ENCODE measurements at places on chromosomes 4 and X.
A peak's percentile ranks its signal among the peaks of the same experiment; 100 is the strongest.

- DNase-seq: no peak
Observed at GRCh38 chr4:113691676-113692075, 69.9 kb downstream of the CAMK2D start.

DNA sequence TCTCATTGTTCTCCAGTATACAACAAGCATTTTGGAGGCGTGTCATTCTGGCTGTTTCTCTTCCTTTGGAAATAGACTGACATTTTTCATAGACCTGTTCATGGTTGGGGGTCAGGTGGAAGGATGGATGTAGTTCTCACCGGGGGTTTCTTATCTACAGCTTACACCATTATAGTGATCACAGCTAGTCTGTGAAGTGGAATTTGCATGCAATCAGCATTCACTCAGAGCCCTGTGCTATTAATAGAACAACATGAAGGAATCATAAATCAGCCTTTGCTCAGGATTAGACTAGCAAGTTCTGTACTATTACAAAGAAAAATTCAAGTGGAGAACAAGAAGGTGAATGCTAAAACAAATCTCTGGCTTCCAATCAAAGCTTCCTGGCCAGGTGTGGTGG is 132.6 kb upstream of the PUDP start:
- DNase-seq: no peak

DNA sequence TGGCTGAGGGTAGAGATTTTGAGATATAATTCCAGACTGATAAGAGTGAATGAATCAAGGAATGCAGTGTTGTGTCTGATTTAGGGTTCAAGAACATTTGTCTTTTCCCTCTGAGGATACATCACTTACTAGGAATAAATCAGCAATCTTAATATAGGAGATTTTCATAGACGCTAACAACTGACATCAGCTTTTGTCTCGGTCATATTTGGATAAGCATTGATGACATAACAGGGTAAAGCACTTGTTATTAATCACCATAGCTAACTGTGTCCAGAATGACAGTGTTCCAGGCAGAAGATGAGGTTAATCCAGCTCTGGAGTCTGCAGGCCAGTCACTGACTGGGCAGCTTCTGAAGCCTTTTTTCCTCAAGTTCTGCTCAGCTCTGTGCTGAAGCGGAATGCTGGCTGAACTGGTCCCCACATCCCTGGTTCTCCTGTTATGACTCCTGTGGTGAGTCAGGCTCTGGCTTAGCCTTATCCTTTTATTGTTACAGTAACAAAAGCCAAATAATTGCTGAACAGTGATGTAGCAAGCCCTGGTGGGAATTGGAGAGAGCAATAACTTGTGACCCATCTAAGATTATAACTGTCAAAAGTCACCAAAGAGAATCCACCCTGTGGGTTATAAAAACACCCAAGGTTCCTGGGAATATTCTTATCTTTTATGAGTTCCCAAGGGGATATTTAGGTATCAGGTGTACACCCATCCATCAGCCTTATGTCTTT is 41.8 kb downstream of the FNIP2 start:
- peak; percentile 63 for DNase-seq

- DNase-seq: peak; percentile 7
Observed at GRCh38 chrX:10922159-10922558, 189.0 kb upstream of the HCCS start.

DNA sequence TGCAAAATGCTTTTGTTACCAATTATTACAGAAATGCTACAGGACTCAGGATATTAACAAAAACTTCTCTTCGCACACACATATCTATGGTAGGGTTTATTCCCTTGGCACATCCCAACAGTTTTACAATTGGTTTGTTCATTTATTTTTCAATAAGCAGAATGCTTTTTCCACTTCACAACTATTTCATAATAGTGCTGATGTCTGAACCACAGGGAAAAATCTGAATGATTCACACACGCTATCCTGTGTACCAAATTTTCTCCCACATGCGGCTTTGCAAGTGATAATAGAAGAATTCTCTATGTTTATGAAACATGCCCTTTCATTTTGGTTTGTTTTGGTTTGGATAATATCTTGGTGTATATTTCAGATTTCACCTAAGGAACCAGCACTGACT is 725.7 kb upstream of the TENM3 start:
- no peak for DNase-seq

GRCh38 chr4:40055511-40055862 is 1.2 kb upstream of the N4BP2 start:
- no peak for DNase-seq

GRCh38 chrX:109760209-109760921 is 27.3 kb upstream of the ACSL4 start:
- no peak for DNase-seq

DNA sequence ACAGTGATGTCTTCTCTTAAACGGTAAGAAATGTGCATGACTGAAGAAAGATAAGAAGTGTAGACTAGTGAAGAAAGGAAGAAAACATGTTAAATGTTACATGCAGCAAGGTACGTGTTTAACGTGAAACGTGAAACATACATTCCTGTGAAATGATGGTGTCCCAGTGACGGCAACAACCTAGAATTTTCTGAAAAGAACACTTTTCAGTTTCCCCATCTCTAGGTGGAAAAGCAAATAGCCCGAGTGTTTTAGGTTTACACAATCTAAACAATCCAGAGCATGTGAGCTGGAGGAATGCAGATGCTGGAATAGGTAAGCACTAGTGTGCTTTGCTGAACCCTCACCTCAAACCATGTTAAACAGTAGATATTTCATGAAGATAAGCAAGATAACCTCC is 60.7 kb downstream of the CLNK start:
- no peak for DNase-seq

- no peak for DNase-seq
Observed at GRCh38 chr4:145935253-145936141, 3.1 kb downstream of the ZNF827 start.

- DNase-seq: no peak
Observed at GRCh38 chr4:71570492-71570891, 213.4 kb downstream of the GC start.

DNA sequence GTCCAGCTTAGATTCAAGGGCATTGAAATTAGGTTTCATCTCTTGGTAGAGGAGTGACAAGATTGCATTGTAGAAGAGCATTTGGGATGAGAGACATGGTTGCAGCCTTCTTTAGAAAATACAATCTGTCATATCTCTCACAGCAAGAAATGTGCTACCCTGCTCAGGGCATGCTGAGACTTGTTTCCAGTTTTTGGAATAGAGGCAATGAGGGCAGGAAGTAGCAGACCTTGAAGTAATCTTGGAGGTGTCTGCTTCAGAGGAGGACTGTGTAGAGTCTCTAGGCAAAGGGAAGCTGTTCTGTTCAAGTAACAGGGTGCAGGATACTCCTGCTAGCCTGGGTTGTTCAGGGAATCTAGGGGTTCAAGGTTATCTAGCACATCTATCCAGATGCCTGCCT is 116.1 kb upstream of the ZNF827 start:
- no peak for DNase-seq

- DNase-seq: no peak
Observed at GRCh38 chr4:18722748-18723191, 701.2 kb upstream of the LCORL start.

DNA sequence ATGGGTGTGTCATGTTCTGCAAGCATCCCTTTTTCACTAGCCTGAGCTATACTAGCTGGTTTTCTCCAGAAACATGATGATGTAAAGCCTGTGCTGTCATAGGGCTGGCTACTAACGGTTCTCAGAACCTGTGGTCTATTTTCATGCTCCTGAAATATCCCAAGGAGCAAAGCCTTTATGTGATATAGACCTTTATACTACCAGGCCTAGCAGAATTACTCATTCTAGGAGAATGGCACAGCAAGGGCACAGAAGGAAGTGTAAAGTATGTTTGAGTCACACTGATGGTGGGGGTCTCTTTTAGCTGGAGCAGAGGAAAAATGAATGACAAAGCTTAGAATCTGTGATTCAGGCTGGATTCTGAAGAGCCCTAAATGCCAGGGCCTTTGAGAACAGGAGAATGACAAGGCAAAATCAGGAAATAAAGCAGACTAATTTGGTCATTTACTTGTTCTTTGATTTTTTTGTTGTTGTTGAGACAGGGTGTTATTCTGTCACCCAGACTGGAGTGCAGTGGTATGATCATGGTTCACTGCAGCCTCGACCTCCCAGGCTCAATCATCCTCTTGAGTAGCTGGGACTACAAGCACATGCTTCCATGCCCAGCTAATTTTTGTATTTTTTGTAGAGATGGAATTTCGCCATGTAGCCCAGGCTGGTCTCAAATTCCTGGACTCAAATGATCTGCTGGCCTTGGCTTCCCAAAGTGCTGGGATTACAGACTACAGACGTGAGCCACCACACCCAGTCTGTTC is 11.8 kb downstream of the TCEAL1 start:
- DNase-seq: peak; percentile 0

- DNase-seq: no peak
Observed at GRCh38 chr4:173398779-173399415, at the start of gene SCRG1. SCRG1 (minus strand) TSS chr4:173399116; CDS start chr4:173391414, 7,702 bp downstream.

- DNase-seq: no peak
Observed at GRCh38 chr4:42050516-42051249, 60.4 kb downstream of the SLC30A9 start.

DNA sequence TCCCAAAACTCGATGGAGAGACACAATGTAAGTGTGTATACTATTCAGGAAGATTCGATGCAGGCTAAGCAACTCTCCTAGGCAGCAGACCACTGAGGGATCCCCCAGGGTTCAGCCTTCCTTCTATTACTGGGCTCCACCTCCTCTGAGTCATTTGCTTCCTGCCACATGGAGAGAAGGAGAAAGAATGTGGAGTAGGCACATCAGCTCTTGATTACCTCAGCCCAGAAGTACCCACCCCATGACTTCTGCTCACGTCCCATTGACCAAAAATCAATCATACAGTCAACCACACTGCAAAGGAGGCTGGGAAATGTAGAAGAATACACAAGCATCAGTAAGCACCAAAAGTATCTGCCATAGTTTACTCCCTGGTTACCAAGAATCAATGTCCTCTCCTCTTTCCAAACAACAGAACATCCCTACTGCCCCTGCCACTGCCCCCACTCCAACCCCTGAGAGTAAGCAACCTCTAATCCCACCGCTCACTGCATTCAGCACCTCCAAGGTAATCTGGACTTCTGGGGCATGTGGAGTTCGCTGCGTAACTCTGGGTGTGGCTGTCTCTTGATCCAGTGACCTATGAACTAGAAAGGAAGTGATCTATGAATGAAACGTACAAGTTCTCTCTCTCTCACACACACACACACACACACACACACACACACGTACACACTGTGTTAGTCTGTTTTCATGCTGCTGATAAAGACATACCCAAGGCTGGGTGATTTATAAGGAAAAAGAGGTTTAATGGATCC is 91.2 kb upstream of the C1QTNF7 start:
- peak; percentile 59 for DNase-seq

GRCh38 chr4:188596021-188596420 is 456.8 kb downstream of the TRIML1 start:
- no peak for DNase-seq

GRCh38 chr4:76748649-76749048 is 149.3 kb downstream of the SOWAHB start:
- no peak for DNase-seq

Data from T1000 (cell line).